Transverse colon (tissue), 4 donors: ENCODE measurements at places on chromosomes 12 and 14.
A peak's percentile ranks its signal among the peaks of the same experiment; 100 is the strongest.

- DNase-seq, result peak; percentile 44
These were observed 126.0 kb downstream of the CHST11 start for GRCh38 chr12:104582739-104583138.

DNA sequence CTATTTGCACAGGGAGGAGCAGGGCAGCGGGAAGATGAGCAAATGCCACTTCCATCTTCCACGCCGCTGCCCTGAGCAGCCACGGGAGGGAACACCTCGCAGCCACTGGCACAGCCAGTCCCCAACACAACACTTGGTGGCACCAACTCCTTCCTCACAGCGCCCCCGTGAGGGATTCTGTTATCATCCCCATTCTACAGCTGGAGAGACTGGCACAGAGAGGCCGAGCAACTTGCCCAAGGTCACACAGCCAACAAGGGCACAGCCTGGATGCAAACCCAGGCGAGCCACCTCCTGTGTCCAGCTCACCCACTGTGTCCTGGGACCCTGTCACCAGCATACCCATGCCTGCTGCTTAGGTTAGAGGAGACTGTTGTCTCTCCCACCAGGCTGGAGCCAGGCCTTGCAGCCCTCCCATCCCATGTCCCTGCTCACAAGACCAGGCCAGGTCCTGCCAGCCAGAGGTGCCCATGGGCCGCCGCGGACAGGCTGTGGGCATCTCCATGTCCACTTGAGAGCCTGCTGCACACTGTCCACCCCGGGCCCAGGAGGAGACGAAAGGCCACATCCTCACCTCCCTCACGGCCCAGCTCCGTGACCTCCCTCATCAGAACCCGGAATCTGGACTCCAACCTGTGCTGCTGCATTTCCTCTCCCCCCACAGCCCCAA lies 57.0 kb downstream of the NCOR2 start:
- peak; percentile 45 for DNase-seq

DNA sequence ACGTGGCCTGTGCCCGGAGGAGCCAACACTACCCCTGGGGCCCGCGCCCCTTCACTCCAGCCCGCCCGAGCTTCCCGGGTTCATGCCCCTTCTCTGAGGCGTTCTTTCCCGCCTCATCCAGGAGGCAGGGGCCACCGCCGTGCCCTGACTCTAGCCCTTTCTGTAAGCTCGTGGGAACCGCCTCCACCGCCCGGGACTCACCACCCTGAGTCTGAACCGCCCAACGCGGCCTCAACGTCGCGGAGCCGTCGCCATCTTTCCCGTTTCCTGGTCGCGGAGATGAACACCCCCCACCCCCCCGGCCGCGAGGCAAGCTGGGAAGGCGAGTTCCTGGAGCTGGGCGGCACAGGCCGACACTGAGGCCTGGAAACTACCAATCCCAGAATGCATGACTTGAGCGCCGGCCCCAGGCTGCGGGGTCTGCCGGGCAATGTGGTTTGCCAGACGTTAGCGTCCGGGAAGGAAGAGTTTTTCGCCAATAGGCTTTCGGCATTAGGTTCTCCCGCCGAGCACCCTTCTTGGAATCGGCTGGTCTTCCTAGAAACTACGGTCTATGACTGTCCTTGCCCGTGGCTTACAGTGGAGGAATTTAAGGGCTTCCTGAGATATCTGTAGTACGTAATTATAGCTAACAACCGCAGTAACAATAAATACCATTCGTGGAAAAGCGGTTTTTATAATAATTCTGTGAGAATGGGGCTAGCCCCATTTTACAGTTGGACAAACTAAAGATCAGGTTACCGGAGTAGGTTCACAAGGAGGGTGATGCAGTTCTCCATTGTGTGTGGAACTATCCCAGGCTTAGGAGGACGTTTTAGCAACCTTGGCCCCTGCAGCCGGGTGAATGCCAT lies at the start of gene DDX23:
TSS of gene DDX23 (minus strand) at position 281 of the 851 bp plus-strand sequence. CDS start 6,381 bp downstream, outside the sequence.
- DNase-seq, result peak; percentile 95

- peak; percentile 28 for DNase-seq
These were observed 57.3 kb downstream of the GALNT16 start for GRCh38 chr14:69317102-69317755.

DNA sequence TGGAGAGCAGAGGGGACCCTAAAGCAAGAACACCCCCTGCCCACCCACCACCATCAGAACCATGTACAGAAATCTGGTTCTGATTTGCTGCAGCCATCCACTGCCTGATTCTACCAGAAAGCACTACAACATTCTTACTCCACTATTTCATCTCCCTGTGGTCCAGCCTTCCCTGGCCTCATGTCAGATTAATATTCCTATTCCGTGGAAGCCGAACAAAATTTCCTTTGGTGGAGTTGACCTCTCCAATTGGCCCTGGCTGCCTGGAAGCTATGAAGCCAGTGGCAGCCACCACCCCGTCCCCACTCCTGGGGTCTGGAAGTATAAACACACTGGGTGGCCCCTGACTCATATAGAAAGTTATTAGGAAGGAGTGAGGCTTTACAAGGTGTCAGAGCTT lies 60.2 kb downstream of the ANO2 start:
- no peak for DNase-seq

GRCh38 chr12:52693261-52693660 lies 10.1 kb downstream of the KRT77 start:
- DNase-seq, result no peak

GRCh38 chr12:20985399-20985798 lies 145.6 kb upstream of the SLCO1B1 start:
- no peak for DNase-seq

DNA sequence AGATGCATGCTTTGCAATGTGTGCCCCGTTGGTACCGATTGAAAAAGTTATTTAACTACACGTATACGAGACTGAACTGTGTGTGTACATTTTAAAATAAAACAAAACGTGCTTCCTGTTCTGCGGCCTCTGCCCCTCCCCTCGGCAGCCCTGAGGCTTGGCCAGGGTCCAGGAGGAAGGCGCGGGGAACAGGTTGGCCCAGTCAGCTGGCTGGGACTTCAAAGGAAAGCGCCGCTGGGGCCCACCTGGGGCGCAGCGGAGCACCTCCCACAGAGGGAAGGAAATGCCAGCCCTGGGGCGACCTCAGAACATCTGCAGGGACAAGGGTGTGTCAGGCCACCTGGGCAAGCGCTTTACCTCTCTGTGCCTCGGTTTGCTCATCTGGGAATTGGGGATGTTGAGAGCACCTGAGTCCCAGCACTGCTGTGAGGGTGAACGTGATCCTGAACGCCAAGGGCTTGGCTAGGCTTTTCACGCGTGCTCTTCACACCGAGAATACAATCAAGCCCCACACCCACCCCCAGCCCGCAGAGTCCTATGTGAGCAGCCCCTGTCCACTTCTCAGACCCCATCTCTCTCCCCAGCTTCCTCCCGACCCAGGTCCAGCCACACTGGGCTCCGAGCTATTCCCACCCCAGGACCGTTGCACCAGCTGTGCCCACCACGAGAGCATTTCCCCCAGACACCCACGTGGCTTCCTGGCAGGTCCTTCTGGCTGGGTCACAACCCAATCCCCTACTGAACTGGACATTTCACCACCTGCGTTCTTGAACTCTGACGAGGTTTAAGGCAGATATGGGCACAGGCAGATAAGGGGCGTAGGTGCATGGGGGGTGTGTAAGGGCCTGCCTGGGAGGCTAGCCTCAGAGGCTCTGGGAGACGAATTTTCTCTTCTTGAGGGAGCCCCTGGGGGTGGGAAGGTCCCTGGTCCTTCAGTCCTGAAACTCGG lies 41.9 kb upstream of the NCOR2 start:
- peak; percentile 98 for DNase-seq

GRCh38 chr12:3931776-3932175 lies 58.6 kb upstream of the PARP11 start:
- no peak for DNase-seq

GRCh38 chr12:83808591-83808990 lies 1104.0 kb downstream of the SLC6A15 start:
- no peak for DNase-seq

DNA sequence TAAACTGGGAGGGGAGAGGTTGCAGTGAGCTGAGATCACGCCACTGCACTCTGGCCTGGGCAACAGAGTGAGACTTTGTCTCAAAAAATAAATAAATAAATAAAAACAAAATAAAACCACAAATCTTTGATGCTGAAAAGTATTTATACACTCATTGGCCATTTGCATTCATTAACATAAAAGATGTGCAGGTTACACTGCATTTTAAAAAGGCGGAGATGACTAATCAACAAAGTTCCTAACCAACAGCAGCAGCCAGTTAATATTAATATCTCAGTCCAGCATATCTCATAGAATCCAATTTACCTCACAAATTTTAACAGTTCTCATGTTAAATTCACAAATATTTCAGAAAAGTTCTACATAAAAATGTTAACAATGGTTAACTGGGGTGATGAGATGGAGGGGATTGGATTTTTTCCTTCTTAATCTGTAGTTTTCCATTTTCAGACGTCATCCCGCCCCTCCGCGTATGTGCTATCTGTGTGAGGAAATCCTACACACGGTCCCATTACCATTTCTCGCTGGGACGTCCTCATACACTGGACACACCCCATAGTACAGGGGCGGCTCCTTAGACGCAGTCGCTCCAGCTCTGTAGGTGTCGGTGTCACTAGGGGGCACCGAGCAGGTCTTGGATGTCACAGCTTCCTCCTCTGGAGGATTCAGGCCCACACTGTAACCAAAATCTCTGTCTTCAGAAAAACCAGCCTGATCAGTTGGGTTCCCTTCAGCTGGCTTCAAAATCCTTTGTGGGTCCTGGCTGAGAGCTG lies 7.3 kb downstream of the ANKLE2 start:
- no peak for DNase-seq

DNA sequence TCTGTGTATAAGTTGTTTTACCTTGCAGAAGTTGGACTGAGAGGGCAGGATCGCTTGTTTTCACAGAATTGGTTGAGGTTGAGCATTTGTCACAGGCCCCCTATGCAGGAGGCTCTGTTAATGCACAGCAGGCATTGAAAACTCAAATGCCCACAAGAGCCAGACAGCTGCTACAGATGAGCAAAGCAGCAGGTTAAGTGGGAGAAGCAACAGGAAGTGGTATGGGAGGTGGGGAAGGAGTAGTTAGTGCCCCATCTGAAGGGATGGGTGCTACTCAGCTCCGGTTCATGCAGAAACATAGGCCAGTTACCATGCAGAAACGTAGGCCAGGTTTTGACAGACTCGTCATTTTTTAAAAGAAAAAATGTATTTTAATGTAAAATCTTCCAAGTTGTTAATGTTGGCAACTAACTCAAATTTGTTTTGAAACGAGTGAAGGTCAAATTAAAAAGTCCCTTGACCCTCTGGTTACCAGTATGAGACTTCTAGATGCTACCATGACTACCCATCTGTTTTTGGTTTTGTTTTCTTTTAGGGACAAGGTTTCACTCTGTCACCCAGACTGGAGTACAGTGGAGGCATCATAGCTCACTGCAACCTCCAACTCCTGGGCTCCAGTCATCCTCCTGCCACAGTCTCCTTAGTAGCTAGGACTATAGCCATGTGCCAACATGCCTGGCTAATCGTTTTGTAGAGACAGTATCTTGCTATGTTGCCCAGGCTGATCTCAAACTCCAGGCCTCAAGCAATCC lies 84.7 kb upstream of the FRMD6 start:
- no peak for DNase-seq

GRCh38 chr14:94021001-94021400 lies 5.1 kb upstream of the OTUB2 start:
- DNase-seq, result no peak

DNA sequence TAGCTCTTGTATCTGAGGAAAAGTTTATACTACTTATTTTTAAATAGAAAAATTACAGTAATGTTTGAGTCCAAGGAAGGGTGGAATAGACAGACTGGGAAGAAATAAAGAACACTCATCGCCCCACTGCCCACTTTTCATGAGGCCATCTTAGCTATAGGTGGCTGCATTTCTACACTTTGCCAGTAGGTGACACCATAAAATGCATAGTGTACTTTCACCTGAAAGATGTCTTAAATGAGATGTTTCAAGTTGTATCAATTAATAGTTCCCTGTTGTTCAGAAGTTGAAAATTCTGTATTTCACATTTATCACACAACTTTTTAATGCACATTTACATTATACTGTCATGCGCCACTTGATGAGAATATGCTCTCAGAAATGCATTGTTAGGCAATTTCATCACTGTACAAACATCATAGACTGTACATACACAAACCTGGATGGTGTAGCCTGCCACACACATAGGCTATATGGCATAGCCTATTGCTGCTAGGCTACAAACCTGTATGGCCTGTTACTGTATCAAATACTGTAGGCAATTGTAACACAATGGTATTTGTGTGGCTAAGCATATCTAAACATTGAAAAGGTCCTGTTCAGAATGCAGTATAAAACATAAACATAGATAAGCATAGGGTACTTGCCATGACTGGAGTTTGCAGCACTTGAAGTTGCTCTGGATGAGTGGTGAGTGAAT lies 27.6 kb downstream of the PMCH start:
- DNase-seq, result no peak

DNA sequence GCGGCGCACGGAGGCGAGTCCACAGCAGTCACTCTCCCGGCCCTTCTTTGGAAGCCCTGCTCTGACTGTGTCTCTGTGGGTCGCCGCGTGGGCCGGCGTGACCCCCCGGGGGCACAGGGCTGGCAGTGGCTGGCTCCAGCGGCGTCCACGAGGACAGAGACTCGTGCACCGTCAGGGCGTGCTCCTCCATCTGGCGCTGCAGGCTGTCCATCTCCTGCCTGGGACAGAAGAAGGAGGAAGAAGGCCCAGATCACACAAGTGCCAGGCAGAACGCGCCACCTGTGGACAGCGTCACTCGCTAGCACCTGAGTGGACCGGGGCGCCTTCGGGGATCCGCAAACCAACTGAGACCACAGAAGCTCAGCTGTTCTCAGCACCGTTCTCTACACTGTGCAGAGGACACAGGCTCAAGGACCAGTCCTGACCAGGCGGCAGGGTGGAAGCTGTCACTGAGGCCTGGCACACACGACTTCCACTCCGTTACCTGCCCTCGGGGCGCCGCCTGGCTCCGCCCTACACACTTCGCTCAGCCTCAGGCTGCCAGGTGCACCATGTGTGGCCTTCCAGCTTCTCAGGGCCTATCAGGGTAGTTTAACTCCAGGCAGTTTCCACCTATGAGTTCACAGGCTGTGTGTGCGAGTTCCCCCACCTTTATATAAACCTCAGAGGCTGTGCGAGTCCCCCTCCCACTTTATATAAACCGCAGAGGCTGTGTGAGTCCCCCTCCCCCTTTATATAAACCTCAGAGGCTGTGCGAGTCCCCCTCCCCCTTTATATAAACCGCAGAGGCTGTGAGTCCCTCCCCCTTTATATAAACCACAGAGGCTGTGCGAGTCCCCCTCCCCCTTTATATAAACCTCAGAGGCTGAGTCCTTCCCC lies 11.7 kb upstream of the ANKLE2 start:
- DNase-seq, result no peak
